ENCODE measurements at places on chromosomes 12 and 14.

DNA sequence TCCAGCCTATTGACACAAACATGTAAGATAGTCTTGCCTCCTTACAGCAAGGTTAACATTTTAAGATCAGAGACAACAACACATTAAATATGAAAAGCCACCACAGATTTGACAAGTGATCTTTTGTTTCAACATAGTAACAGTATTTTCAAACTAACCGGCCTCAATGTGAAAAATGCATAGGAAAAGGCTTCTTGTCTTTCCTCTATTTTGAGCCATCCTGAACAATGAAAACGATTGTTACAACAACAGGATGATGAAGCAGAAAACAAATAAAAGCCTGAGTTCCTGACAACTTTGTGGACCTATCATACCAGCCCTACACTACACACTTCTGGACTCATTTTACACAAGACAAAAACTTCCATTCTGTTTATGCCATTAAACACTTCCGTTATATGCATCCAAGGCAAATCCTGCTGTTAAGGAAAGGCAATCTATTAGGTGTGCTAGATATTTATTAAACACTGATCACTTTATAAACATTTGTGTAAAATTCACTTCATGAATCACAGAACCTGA is 37.3 kb downstream of the BAZ1A start:
- no peak for DNase-seq

GRCh38 chr12:3293446-3294161 is 197.4 kb upstream of the PRMT8 start:
- no peak for DNase-seq

DNA sequence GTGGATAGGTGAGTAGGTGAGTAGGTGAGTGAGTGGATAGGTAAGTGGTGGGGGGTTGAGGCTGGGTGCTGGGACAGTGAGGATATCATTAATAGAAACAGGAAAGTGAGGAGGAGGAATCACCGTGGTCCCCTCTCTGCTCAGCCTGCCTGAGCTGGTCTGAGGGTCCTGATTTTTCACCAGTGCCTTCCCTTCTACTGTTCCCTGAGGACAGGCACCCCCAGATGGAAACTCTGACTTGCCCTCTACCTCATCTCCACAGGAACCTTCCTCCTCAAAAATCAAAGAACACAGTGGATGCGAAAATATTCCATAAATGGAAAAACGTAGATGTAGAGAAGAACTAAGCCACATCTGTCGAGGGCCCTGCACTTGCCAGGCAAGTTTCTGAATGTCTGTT is 1.9 kb downstream of the GPR68 start:
- DNase-seq: no peak

GRCh38 chr12:29543036-29543435 is 45.5 kb upstream of the OVCH1 start:
- DNase-seq: no peak

DNA sequence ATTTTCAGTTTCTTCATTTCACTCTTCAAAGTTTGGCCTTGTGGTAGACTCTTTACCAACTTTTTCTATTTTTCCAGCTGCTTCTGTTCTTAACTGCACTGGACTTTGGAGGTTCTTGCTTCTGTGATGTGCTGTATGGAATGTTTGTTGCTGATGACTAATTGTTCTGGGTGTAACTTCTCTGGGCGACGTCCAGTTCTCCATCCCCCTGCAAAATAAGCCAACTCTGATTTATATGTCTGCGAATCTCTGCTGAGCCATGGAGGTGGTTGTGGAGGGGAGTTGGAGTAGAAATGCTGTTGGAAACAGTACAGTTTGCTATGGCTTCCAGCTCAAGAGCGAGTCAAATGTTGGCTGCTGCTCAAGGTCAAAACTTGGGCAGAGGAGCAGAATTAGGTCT is 113.9 kb upstream of the DYRK2 start:
- DNase-seq: no peak
